HT-29 (cell line): ENCODE measurements at places on chromosomes 2 and 18. TPM values are rescaled to one million over a fixed set of nuclear protein-coding genes. Genes with fewer than 3 reads are reported as not detected.

Gene CTAGE1
- not detected in 2 replicates for total RNA-seq

Gene PJVK
- total RNA-seq: 0.23 and 0.26 TPM in 2 replicates

Gene EGR4
- 0.37 and 2.2 TPM in 2 replicates for total RNA-seq

Gene MC5R
- total RNA-seq: 0.47 TPM in 1 of 2 replicates, not detected in the other

Gene SAG
- total RNA-seq: not detected in 2 replicates

Gene TUBB8B
- not detected in 2 replicates for total RNA-seq

Gene SPHKAP
- not detected in 2 replicates for total RNA-seq

Gene MROH2A
- 2.4 and 2.8 TPM in 2 replicates for total RNA-seq

Gene MALL
- total RNA-seq: 82.0 and 83.0 TPM in 2 replicates

Gene LBX2
- 4.8 and 5.0 TPM in 2 replicates for total RNA-seq

Gene LIMS4
- total RNA-seq: 0.81 and 1.8 TPM in 2 replicates

Gene L3MBTL4
- not detected in 2 replicates for total RNA-seq

Gene RASGRP3
- total RNA-seq: 0.41 and 1.3 TPM in 2 replicates

Gene IL18R1
- 0.05 TPM in 1 of 2 replicates, not detected in the other for total RNA-seq

Gene SIX2
- not detected in 2 replicates for total RNA-seq

Gene DCTN1
- total RNA-seq: 48.7 and 52.5 TPM in 2 replicates

Gene RNF125
- 1.7 and 2.1 TPM in 2 replicates for total RNA-seq

Gene SLC11A1
- 0.33 and 0.86 TPM in 2 replicates for total RNA-seq

Gene DYNAP
- total RNA-seq: not detected in 2 replicates

Gene EML4
- total RNA-seq: 80.0 and 81.9 TPM in 2 replicates

Gene INPP5D
- total RNA-seq: 26.9 and 28.6 TPM in 2 replicates

Gene RGPD4
- total RNA-seq: not detected in 2 replicates

Gene ERCC3
- total RNA-seq: 28.7 and 28.8 TPM in 2 replicates

Gene GMPPA
- 68.2 and 84.5 TPM in 2 replicates for total RNA-seq

Gene DNAJB2
- total RNA-seq: 43.1 and 51.1 TPM in 2 replicates

Gene C2orf72
- total RNA-seq: 2.1 and 4.1 TPM in 2 replicates

Gene SLC16A14
- 0.23 TPM in 1 of 2 replicates, not detected in the other for total RNA-seq
